ENCODE measurements at places on chromosomes 11 and 22.

- no peak for DNase-seq
These were observed 59.6 kb downstream of the ST3GAL4 start for GRCh38 chr11:126415128-126415527.

DNA sequence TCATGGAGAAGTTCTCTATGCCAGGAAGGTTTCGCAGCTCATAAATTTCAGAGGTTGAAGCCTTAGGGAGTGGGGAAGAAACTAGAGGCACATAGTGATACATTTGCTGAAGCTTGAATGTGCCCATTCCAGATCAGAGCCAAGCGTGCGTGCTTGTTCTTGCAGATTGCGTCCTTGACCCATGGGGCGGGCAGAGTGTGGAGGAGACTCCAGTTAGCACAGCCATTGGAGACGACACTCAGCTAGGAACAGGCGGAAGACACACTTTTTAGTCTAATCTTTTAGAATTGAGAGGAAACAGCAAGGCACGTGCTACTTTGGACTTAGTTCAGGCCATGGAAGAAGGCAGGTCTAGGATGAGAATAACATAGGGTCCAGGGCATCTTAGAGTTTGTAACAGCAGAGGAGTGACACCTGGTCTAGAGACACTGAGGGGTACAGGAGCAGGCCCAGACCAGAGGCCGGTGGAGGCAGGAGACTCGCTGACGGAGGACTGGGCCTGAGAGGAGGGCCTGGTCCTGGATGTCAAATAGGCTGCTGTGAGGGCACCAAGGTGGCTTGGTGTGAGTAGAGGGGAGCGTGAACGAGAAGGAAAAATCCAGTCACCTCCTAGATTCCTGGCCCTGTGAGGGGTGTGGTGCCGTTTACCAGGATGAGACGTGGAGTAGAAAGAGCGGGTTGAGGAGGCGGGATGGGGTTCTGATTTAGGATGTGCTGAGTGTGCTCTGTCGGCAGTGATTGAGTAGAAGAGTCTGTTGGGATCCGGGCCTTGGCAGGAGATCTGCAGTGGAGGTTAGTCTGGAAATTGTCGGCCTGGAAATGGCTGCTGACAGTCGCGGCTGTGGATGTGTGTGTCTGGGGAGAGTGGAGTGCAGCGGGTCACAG lies 154.7 kb downstream of the TBC1D22A start:
- no peak for DNase-seq

DNA sequence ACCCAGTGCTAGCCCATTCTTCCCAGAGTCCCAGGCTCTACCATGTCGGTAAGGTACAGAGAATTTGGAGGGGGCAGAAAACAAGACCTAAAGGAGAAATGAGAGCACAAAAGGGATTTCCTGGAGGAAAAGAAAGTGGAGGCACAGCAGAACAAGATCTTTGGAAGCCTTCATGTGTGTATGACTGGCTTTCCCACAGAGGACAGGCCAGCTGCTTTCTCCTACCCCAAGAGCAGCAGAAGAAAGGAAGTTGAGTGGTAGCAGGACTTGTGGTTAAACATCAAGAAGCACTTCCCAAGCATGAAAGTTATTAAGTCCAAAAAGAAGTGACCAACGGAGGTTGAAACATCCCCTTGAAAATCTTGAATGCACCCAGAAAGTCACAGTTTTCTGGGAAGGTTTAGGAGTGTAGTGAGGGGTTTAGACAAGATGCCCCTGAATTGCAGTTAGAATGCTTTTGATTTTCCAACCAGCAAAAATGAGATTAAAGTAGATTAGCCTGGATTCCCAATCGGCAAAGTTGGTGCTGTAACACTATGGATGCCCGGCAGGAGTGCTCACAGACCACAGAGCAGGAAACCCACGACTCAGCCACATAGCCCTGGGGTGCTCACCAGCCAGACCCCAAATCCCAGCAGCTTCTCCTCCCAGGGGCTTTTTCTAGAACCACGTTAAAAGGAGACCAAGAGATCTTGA lies 608 bp downstream of the TMPRSS13 start:
- no peak for DNase-seq

DNA sequence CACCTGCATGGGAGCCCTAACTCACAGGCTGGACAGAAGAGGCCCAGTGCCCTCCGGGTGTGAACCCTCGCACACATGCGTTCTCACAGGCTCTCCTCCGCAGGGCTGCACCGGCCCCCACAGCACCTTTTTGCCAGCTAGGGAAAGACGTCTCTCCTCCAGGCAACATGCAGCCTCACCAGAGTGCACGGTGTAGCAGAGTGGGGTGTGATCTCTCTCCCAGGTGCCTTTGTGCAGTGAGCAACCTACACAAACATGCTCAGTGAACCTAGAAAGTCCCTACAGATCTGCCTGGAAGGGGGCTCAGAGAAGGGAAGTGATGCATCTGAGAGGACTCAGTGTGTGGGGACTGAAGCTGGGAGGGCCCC lies 3.7 kb upstream of the CARNS1 start:
- no peak for DNase-seq

GRCh38 chr22:25406510-25407210 lies 157.8 kb upstream of the GRK3 start:
- no peak for DNase-seq

DNA sequence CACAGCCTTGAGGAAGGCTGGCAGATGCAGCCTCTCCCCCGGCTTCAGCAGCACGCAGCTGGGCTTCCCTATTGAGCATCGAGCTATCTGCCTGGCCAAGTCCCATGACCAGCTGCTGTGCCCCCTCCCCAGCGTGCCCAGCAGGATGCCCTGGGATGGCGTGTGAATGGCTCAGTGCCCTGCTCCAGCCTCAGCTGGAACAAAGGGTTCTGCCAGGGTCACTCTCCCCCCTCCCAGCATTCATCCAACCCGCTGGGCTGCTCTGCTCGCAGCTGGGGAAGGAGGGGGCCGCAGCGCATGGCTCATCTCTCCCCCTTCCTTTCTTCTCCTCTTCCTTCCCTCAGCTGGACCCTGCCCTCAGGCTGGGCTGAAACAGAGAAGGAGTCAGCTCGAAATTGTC lies 14.5 kb downstream of the LRP4 start:
- no peak for DNase-seq

DNA sequence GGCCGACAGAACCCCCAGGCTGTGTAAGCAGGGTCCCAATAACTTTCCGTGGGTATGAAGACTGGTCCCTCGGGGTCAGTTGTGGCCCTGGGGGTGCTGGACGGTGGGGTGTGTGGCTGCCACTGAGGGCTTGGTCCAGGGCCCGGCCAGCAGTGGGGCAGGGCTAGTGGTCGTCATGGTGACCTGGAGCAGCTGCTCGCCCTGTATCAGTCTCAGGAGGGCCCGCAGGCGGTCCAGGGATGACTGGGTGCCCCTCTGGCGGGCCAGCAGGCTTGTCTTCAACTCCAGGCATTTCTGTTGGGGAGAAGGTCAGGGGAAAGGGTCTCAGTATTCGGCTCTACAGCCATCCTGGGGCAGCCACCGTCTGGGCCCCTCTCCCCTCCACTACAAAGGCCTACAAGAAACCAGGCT lies 126.8 kb downstream of the PHF21B start:
- no peak for DNase-seq

DNA sequence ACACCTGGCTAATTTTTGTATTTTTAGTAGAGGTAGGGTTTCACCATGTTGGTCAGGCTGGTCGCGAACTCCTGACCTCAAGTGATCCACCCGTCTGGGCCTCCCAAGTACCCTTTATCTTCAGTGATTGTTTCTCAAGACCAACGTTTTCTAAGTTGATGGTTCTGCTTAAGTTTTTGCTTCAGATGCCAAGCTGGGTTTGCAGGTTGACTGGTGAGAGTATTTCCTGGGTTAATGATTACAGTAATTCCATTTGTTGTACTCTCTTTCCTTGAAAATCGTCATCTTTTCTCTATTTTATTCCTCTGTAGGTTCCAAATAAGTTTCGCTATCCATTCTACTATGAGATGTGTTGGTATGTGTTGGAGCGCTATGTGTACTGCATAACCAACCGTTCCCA lies 38.5 kb upstream of the GRK2 start:
- no peak for DNase-seq

DNA sequence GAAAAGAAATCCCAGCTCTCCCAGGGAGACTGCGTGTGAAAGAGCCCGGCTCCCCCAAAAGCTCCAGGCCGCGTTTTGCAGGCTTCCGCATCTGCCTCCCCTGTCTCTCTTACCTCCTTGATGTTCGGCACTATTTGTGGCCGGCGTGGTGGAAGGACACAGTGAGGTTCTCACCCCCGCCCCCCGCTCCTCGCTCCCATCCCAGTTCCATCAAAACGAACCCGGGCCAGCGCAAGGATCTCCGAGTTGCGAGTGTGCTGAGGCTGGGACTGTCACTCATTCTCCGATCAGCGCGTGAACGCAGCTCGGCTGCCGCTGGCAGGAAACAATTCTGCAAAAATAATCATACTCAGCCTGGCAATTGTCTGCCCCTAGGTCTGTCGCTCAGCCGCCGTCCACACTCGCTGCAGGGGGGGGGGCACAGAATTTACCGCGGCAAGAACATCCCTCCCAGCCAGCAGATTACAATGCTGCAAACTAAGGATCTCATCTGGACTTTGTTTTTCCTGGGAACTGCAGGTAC lies at the start of gene NCAM1:
TSS of gene NCAM1 (plus strand) at position 275 of the 523 bp plus-strand sequence.
- no peak for DNase-seq

GRCh38 chr11:92166335-92166734 lies 58.3 kb upstream of the FAT3 start:
- DNase-seq, result no peak

DNA sequence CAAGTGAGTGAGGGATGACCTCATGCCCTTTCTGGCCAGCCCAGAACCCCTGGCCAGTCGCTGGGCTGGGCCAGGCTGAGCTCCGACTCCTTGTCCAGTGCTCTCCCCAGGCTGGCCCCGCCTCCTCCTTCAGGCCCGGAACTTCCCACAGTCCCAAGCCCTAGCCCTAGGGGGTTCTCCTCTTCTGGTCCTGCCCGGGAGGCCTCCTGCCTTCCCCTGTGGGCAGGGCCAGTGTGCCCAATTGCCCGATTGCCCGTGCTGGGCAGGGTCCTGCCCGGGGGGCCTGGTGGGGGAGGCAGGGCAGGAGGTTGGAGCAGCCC lies 4.2 kb downstream of the TCIRG1 start:
- DNase-seq, result no peak

- DNase-seq, result no peak
These were observed 87.6 kb downstream of the SCN3B start for GRCh38 chr11:123566852-123567251.

DNA sequence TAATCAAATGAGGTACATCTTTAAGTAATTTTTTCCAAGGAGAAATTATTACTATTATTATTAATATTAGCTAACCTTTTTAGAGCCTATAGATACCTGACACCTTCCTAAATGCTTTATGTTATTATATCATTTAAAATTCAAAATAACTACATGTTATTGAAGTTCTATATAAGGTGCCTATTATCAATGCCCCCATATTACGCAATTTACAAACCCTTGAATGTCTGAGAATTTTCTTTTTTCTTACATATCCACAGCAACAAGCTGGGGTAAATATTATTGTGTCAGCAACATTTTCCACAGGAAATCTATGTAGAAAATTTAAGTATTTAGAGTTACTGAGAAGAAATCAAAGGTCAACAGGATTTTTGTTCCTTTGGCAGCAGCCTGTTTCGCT lies 327.3 kb downstream of the NXPE2 start:
- no peak for DNase-seq

DNA sequence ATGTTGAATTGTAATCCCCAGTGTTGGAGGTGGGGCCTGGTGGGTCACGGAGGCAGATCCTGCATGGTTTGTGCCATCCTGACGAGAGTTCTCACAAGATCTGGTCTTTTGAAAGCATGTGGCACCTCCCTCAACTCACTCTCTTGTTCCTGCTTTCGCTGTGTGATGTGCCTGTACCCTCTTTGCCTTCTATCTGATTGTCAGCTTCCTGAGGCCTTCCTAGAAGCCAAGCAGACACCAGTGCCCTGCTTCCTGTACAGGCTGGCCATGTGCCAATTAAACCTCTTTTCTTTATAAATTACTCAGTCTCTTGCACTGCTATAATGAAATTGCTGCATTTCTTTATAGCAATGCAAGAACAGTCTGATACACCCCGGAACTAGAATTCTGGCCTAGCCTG lies 13.1 kb downstream of the PTPN5 start:
- no peak for DNase-seq

DNA sequence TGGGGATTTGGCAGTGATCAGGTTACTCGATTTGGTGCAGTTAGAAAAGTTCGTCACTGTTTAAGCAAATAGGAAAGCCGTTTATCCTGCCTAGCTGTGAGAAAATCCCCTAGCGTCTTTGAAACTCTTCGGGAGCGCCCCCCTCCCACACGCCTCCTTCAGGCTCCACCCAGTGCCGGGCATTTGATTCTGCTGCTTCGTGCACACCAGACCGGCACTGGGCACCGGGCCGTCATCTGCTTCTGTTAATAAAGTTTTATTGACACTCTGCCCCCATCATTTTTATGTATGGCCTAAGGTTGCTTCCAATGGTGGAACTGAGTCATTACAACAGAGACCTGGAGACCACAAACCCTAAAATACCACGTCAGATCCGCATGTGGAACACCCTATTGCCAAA lies 50.9 kb downstream of the IGF2 start:
- DNase-seq, result no peak

DNA sequence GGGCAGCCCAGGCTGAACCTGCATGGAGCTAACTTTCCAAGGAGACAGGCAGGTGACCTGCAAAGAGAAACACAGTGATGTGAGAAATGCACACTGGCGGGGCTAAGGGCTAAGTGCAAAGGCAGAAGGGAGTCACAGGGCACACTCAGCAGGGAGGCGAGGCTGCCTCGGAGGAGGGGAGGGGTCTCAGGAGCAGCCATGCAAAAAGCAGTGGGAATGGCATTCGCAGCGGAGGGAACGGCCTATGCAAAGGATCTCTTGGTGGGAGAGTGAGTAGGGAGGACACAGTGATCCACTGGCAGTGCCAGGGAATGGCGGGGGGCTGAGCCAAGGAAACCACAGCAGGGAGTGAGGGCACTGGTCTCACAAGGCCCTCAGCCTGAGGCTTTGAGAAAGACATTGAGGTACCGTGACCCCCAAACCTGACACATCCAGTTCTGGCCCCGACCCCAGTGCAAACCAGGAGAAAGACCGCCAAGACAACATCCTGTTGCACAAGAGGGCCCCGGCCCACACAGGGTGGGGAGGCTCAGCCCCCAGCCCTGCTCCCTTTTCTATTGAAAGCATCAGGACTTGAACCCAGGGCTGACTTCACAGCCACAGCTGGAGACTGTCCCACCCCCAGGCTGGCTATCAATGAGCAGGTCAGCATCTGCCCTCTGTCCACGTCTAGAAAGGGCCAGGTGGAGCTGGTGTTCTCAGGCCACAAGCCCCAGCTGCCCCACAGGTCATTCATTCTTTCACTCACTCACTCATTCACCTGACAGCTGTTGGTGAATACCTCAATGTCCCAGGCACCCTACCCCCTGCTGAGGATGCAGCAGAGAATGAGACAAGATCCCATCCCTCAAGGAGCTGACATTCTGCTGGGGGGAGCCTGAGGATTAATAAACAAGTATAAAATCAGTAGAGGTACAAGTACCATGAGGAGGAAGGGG lies 50.7 kb downstream of the IGLL1 start:
- no peak for DNase-seq

Data from T follicular helper cell (primary cell).